PC-3 (cell line): ENCODE measurements at places on chromosomes 7 and 10. TPM values are rescaled to one million over a fixed set of nuclear protein-coding genes. Genes with fewer than 3 reads are reported as not detected.
A peak's percentile ranks its signal among the peaks of the same experiment; 100 is the strongest.

DNA sequence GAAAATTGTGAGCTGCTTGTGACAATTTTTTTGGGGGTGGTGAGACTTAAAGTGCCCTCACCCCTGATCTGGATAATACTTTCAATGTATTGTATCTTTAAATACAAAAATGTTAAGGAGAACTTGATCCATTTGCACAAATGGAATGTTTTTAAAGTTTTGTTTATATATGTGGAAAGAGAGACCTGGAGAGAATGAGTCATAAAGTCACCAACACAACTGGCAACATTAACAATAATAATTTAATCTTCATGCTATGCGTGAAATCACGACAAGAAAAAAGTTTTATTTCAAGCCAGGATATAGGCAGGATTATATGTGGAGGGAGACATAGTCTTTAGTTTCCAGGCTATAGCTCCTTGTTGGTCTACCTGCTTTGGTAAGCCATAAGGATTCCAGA lies 537.5 kb downstream of the GPAM start:
- no peak for DNase-seq

GRCh38 chr7:114703677-114704076 lies 218.2 kb upstream of the MDFIC start:
- peak; percentile 25 for DNase-seq

DNA sequence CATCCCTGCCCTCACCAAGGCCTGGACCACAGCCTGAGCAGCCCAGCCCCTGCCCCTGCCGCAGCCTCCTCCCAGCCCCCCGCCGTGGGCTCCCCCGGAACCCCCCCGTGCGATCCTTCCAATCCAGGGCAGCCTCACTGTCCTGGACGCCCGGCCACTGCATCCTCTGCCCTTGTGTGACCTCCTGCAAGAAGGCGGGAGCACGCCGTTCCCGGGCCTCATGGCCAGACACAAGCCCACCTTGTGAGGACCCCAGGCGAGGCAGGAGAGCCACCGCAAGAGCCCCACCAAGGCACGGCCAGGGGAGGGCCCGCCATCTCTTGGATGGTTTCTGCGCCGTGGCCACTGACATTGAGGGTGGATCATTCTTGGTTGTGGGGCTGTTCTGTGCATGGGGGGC lies 7.8 kb upstream of the LFNG start:
- no peak for DNase-seq

DNA sequence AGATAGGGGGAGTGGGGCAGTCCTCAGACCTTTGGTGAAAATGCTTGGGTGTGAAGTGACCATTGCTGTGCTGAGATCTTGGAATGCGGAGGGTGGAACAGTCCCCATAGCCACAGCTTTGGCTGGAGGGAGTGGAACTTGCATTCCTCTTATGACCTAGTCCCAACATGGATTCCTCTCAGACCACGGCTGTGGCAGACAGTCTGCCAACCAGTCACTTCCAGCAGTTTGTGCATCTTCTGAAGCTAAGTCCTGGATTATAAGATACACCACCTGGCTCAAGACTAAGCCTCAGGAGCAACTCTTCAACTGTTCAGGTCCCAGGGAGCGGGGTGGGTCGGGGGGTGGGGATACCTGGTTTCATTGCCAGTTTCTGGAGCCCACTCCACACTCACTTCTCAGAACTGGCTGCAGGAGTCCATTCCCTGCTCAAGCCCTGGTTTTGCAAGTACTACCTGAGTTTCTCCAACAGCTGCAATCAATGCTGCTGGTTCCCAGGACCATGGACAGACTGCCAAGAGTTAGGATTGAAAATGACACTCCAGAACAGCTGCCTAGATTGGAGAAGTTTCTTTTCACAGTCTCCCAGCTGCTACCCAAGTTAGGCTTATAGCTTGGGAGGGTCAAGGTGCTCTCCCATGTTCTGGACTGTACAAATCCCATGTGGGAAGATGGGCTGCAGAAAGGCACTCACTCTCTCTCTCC lies 29.1 kb upstream of the DGKB start:
- DNase-seq, result no peak

DNA sequence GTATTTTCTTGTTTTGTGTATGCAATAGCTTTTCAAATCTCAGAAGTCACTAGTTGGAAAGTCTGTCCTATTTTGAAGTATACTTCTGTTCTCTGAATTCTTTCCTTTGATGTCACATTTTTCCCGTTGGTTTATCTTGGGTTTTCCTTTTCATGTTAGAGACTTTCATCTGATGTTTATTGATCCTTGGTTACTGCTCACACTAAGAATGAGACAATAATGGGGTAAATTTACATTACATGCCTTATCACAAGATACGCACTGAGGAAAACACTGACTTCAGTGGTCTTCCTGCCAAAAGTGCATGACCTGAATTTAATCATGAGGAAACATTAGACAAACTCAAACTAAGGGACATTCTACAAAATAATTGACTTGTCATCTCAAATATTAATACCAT lies 63.5 kb upstream of the C1GALT1 start:
- no peak for DNase-seq

GRCh38 chr7:157497744-157498651 lies 161.2 kb downstream of the DNAJB6 start:
- no peak for DNase-seq

DNA sequence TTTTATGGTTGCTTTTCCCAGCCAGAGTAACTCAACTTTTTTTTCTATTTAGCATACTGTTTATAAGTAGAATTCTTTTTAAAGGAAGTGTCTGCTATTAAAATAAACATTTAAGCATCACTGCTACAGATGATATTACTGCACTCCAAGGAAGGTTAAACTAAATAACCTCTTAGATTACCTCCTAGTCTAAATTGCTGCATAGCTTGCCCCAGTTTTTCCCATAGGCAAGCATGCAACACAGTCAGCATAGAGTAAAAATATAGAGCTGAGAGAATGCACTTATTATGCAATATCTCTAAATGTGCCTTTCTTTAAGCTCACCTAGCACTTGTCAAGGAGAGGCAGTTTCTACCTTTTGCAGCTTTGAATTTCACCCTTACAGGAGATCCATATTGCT lies 1392.4 kb upstream of the CELF2 start:
- DNase-seq, result no peak

GRCh38 chr7:70380421-70381015 lies 751.4 kb upstream of the GALNT17 start:
- no peak for DNase-seq

DNA sequence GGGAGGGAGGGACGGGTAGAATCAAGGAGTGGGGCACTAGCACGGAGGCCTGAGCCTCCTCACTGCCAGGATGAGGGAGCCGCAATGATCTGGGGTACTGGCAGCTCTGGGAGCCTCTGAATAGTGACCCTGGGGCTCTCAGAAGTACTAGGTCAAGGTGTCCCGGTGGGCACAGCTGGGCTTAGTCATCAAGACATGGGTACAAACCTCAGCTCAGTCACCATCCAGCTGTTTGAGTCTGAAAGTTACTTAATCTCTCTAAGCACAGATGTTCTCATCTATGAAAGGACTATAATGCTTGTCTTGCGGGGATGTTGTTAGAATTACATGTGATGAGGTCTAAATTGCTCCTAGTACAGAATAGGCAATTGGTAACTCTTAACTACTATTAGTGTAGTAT lies 276.8 kb downstream of the KCNMA1 start:
- DNase-seq, result no peak

DNA sequence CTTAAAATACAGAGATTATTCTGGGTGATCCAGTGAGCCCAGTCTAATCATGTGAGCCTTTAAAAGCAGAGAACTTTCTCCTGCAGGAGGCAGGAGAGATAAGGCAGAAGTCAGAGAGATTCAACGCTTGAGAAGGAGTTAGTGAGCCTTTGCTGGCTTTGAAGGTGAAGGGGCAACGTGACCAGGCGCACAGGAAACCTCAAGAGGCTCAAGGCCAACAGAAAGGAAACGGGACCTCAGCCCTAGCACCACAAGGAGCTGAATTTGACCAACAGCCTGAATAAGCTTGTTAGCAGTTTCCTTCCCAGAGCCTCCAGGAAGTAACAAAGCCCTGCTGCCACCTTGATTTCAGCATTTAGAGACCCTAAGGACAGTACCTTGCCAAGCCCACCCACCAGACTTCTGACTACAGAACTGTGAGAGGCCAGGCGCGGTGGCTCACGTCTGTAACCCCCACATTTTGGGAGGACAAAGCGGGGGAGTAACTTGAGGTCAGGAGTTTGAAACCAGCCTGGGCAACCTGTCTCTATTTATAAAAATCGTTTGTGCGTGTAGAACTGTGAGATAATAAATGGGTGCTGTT lies 87.3 kb upstream of the KAT6B start:
- DNase-seq, result peak; percentile 71

DNA sequence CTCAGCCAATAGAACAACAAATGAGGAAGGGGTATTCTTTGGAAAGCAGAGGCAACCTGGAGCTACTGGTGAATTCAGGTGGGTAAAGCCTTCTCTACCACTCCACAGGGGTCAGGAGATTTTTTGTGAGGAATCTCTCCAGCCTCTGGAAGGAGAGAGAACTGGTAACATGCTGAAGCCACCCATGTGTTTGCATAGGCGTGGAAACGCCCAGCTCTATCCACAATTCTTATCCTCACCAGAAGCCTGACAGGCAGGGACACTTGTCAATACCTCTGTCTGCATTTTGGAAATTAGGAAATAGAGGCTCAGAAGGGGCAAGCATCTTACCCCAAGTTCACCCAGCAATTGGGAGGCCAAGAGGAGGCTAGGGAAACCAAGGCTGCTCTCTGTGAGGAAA lies 133.7 kb downstream of the FGFR2 start:
- no peak for DNase-seq

DNA sequence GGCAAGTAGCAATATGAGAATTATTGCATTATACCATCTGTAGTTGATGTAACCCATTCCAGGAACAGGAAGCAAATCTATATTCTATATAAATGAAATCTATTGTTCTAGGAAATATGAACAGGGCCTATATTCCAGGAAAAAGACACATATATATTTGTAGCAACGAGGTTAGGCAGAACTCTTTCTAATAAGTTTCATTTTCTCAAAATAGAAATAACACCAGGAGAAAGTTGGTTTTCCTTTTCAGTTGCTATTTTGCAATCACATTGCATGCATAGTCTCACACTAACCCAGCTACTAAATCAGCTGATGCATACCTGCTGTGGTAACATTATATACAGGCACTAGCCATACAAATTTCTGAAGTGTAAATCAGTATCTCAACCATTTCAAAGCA lies 6.2 kb upstream of the IFIT2 start:
- no peak for DNase-seq

DNA sequence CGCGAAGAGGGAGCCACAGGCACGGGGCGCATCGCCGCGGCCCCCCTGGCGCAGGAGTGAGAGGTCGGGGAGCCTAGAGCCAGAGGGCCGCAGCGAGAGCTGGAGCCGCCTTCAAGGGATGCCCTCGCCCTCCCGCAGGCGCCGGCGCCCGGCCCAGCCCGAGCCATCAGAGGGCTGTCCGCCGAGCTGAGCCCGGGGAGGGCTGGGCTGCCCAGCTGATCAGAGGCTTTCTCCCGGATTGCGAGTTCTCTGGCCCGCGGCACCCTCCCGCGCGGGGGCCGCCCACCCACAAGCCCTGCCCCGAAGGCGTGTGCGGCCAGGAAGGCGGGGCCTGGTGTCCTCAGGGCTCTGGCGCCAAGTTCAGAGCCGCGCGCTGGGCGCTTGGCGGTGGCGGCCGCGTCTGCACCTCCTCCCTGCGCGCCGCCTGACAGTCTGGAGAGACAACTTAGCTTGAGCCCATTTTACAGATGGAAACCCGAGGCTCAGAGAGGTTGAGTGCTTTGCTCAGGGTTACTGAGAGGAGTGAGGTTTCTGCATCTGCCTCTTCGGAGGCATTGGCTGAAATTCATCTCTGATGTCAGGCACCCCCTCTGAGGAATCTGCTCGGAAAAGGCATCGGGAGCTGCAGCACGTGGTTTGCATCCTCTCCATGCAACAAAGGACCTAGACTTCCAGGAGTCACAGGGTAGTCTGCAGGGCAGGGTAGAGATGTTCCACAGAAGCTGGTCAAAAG lies 3.8 kb upstream of the ANTXRL start:
- peak; percentile 42 for DNase-seq

- DNase-seq, result no peak
These were observed 89.2 kb downstream of the ARID5B start for GRCh38 chr10:61990761-61991135.

DNA sequence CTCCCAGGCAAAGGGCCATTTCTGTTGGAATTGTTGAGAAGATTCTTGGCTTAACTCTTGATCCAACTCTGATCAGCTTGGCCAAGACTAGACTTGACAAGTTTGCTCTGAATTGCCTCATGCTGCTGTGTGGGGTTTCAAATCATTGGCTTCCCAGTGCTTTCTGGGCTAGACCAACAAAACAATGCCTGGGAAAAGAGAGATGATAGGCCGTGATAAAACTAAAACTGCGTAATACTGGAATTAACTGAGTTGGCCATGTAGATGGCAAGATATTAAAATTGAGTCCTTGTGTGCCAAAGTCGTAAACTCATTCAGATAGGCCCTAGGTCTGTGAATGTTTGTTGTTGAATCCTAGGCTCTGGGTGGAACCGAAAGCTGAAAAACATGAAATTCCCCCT lies 222.6 kb downstream of the MGMT start:
- DNase-seq, result peak; percentile 35

DNA sequence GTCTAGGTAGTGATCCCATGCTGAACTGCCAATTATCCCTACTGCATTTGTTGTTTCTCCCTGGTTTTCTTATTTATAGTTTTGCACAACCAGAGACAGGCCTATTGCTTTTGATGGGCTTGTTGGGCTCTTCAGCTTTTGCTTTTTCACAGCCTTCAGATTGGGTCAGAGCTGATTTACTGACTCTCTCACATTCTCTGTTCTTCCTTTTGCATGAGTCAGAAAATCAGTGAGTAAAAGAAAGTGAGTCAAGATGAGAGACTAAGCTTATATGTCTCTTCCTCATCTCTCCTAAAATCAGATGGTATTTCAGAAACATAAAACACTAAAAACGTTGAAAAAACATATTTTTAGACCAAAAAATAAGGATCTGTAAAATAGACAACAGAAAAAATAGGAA lies 1135.4 kb downstream of the XPNPEP1 start:
- peak; percentile 69 for DNase-seq

The RAB19 gene
- 0.52 and 1.3 TPM in 2 replicates for total RNA-seq

The TMEM178B gene
- 0.29 and 0.46 TPM in 2 replicates for total RNA-seq

The TMEM196 gene
- total RNA-seq, result not detected in 2 replicates

The LEP gene
- not detected in 2 replicates for total RNA-seq

The CPEB3 gene
- 0.80 and 1.3 TPM in 2 replicates for total RNA-seq

The MYL10 gene
- total RNA-seq, result 0.69 TPM in 1 of 2 replicates, not detected in the other

The POLR2J3 gene
- 14.5 and 35.2 TPM in 2 replicates for total RNA-seq

The SRPK2 gene
- 21.6 and 32.1 TPM in 2 replicates for total RNA-seq

The OR2A12 gene
- total RNA-seq, result not detected in 2 replicates

The C10orf62 gene
- not detected in 2 replicates for total RNA-seq

The CD36 gene
- not detected in 2 replicates for total RNA-seq

The SNX13 gene
- 26.1 and 33.9 TPM in 2 replicates for total RNA-seq

The ANKRD30A gene
- 0.12 and 0.15 TPM in 2 replicates for total RNA-seq
